Stimulated activated CD8-positive, alpha-beta memory T cell treated with anti-CD3 and anti-CD28 coated beads, Interleukin-4, amount 100 ng/mL, for 24 hours (primary cell): ENCODE measurements at places on chromosomes 11 and 22.

DNA sequence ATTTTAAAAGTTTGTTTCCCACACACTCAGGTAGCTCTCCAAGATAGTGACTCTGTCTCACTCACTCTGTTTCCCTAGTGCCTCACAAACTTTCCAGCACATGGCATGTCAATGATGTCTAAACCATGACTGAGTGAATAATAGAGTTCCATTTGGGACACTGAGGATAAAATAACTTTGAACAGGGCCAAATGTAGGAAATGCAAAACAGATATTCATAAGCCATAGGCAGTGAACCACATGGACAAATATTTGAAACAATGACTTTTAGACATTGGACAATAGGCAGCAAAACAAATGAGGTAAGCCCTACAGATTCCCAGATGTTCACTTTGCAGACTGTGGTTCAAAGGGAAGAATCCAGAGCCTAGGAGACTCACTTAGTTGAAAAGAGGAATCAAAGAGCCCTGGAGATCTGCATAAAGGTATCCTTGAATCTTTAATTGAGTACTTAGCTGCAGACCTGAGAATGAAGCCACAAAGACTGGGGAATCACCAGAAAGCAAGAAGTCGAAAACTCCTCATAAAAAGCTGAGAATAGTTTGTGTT, 173.3 kb downstream of the FAM76B start:
- no peak for DNase-seq

GRCh38 chr11:114472661-114473060, 33.4 kb downstream of the REXO2 start:
- DNase-seq = no peak

- DNase-seq = no peak
These were observed 193.7 kb downstream of the MIAT start for GRCh38 chr22:26851125-26851524.

DNA sequence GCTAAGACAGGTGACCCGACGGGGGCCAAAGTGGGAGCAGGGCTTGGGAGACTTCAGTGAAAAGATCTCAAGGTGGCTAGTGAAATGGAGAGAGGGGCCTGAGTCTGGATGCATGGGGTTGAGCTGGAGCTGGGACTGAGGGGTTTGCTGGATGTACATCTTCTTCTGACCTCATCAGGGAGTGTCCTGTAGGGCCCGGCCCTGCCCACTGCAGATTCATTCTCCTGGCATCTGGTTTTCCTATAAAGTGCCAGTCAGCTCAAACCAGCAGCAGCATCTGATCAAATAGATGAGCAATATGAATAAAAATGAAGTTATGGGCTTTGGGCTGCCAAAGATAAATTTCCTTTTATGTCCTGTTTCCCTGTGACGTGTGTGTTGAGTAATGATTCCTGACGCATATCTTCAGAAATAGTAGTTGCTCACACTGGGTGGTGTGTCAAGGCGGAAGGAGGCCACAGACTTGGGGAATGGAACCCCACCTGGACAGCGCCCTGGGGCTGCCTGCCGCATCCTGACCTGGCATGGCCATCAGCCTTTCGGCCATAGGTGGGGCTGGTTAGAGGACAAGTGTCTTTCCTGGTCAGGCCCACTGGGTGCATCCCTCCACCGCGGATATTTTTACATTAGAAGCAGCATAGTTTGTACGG, 135.4 kb downstream of the OSBP2 start:
- no peak for DNase-seq

DNA sequence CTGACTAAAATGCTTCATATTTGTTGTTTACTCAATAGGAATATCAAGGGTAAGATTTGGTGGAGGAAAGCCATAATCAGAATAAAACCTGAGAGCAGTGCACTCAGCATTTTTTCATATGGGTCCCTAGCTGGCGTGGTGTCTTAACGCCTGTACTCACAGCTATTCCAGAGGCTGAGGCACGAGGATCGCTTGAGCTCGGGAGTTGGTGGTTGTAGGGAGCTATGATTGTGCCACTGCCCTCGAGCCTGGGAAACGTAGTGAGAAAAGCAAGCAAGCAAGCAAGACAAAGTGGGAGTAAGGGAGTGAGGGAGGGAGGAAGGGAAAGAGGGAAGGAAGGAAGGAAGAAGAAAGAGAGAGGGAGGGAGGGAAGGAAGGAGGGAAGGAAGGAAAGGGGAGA, 242.5 kb downstream of the OR4C45 start:
- DNase-seq = no peak

- DNase-seq = no peak
These were observed 38.0 kb downstream of the IGSF9B start for GRCh38 chr11:133918608-133919260.

GRCh38 chr22:47293368-47294221, 531.1 kb downstream of the TBC1D22A start:
- no peak for DNase-seq

GRCh38 chr11:19817870-19818269, 105.2 kb downstream of the NAV2 start:
- DNase-seq = no peak

GRCh38 chr11:1830004-1830321, 4.8 kb upstream of the SYT8 start:
- no peak for DNase-seq

- DNase-seq = no peak
These were observed 105.3 kb upstream of the FGF3 start for GRCh38 chr11:69924308-69925161.

DNA sequence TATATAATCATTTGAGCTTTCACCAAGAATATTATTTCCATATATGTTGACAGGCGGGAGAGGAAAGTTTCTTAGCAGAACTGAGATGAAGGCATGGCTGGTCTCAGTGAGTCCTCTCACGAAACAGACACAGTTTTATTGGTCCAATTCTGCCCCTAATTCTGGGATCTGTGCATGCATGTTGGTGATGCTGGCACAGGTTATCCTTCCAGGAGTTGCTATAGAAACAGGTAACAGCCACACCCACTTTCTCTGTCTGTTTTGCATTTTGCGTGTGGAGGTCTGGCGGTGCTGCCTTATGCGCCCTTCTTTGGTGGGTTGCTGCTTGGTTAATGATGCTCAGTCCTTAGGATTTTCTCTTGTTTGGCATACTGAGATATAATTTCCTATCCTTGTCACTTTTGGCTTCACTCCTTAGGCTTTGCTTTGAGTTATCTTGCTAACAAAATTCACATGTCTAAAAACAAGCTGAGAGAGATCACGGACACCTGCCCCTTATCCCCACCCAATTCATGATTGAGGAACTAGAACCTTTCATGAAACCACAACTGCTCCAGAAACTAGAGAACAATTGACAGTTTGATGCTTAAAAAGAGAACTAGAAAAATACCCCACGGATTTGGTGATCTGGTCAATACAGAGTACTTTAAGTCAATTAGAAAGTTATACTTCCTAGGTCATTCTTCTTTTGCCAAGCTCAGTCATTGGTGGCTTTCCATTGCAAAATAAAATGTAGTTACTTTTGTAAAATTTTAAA, 189.3 kb downstream of the FAT3 start:
- no peak for DNase-seq

DNA sequence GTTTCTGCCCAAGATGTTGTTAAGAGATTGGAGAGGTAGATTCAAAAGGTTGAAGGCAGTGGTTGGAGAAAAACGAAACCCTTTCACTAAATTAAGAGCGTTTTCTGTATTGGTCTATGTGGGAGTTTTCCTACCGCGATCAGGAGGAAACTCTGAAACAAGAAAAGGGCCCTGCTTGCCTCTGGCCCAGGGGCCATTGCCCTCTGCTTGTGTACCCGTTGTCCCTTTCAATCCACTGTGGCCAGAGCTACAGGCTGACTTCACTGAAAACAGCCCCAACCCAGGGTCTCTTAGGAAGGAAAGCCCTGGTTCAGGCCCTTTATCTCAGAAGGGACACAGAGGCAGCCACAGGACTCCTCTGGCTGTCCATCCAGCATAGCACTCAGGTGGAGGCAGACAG, 99.1 kb downstream of the CSNK2A3 start:
- no peak for DNase-seq

DNA sequence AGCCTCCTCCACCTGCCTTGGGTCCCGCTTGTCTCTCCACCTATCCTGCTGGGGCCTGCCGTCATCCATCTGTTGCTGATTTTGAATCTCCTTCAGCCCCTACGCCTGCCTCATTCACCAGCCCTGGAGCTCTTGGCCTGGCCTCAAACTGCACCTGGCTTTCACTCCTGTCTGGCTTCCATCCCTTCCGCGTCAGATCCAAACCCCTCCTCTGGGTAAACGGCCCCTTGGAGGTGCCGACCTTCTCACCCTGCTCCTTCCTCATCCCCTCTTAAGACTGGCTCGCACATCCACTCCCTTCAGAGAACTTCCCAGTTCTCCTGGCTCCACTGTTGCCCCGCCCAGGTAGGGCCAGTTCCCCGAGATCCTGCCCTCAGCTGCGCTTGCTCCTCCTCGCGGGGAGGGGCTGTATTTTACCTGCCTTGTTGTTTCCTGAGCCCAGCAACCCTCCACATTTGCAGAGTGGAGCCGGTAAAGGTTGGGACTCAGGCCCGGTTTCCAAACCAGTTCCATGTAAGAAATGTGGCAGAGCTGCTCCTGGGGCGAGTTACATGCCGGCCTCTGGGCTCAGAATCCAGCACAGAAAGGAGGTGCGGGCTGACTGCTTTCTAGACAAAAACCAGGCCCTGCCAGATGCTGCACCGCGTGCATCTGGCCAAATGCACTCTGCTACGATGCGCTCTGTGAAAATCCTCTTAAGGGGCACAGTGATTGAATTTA, 13.9 kb upstream of the SHANK2 start:
- DNase-seq = no peak

DNA sequence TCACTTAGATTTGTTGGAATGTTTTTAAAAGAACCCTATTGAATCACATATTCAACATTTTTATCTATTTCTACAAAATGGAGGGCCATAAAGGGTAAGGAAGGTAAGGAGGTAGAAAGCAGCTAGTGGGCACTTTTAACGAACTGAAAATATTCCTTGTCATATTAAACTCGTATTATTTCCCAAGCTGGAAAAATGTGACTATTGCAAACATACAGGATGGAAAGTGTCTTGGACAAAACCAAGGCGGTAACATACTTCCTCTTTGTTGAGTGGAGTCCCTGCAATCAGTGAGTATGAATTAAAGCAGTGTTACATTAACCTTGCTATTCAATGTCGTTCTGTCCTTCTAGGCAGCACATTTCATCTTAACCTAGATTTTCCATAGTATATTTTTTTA, 165.6 kb downstream of the RCN1 start:
- DNase-seq = no peak

- no peak for DNase-seq
These were observed 149.3 kb downstream of the TMEM135 start for GRCh38 chr11:87187076-87187475.

- no peak for DNase-seq
These were observed 470.5 kb downstream of the ETS1 start for GRCh38 chr11:128116885-128117284.

GRCh38 chr11:10727146-10727851, 23.7 kb upstream of the CTR9 start:
- no peak for DNase-seq
